T-cell (primary cell): ENCODE measurements at places on chromosomes 12 and 14.

DNA sequence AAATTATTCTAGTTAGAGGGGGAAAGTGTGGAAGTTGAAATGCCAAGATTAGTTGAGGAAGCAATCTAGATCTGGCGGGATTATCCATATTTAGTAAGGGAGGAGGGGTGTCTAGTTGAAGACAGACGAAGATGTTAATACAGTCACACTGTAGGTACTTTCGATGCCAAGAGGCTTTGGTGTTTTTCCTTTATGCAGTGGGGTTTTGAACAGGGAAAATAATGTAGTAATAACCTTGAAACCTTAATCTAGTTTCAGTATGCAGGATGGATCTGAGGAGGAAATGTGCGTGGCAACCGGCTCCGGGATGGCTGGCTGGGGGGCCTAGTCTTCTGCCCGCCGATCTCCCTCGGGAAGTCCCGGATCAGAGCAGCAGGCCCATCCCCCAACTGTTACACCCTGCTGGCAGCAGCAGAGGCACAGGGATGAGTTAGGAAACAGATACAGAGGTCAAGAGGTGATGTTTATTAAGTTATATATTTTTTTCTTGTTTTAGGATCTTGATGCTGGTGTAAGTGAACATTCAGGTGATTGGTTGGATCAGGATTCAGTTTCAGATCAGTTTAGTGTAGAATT is 27.4 kb downstream of the MDM2 start:
- no peak for DNase-seq

DNA sequence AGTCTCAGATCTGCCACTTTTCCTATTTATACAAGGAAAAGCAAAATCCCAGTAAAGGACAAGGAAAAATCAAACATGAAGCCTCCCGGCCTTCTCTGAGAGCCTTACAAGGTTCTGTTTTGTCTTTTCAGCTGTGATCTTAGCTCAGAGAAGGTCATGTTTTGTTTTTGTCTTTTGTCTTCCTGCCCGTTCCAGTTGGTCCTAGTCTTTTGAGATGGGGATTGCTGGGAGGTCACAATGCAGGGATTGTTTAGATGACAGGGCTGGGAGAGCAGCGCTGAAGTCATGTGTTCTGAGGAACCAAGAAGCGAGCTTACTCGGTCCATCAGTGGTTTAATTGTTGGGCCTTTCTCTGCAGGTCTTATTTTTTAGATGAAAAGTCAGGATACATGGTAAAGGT is 6.0 kb downstream of the PLEKHH1 start:
- DNase-seq: no peak

- no peak for DNase-seq
Observed at GRCh38 chr12:94338006-94338794, 121.5 kb downstream of the CEP83 start.

DNA sequence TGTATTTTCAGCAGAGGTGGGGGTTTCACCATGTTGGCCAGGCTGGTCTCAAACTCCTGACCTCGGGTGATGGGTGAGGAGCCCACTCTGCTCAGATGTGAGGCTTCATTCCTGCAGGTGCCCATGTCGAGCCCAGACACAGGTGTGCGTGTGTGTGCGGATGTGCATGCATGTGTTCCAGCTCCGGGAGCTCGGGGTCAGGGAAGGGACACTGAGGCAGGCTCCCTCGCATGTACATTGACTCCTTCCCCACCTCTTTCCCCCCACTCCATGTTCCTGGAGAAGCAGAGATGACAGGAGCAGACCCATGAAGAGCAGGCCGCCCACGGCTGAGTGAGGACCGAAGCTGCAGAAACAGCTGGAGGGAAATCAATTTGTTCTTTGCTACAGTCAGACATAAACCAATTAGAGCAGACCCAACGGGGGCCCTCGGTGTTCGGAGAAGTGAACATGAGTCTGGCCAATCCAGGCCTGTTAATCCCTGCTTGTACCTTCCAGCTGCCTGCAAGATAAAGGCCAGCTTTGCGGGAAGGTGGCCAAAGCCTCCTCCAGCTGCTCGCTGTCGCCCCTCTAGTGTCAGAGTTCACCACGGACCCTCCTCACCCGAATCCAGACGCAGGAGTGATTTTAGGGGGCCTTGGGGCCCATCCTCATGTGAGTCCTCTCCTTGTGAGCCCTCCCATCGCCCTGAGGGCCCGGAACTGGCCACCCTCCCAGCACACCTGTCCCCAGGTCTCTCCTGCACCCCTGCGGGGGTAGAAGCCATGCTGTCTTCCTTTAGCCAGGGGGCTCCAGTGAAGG is 321.0 kb upstream of the RTL1 start:
- no peak for DNase-seq

DNA sequence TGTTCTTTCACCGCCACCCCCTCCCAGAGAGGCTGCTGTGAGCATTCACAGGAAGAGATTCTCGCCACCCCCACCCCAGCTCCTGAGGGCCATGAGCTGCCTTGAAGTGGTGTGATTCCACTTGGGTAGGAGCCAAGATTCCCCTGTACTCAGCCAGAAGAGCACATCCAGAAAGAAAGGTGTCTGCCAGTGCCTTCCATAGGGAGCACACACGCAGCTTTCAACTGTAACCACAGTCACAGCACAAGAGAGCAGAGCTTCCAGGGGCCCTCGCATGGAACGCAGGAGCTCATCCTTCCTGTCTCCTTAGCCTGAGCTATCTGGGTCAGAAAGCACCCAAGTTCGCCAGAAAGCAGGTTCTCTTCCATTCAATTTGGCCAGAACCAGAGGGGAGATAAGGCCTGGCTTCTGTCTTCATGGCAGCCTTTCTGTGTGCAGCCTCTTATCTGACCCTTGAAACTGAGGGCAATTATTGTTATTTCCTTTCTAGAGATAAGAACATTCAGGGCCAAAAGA is 66.6 kb upstream of the SCN8A start:
- no peak for DNase-seq

DNA sequence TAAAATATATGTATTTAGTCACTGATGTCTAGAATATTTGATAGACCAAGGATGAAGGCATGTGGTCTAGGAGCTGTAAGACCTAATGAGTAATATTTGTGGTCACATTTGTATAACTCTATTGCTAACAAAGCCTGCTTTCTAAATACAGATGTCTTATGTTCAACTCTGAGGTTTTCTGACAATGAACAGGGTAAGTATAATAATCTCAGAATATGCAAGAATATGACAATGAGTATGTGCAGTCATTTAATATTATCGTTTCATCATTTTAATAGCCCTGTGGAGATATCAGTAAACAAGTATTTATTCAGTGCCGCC is 389.6 kb downstream of the LRIG3 start:
- no peak for DNase-seq

DNA sequence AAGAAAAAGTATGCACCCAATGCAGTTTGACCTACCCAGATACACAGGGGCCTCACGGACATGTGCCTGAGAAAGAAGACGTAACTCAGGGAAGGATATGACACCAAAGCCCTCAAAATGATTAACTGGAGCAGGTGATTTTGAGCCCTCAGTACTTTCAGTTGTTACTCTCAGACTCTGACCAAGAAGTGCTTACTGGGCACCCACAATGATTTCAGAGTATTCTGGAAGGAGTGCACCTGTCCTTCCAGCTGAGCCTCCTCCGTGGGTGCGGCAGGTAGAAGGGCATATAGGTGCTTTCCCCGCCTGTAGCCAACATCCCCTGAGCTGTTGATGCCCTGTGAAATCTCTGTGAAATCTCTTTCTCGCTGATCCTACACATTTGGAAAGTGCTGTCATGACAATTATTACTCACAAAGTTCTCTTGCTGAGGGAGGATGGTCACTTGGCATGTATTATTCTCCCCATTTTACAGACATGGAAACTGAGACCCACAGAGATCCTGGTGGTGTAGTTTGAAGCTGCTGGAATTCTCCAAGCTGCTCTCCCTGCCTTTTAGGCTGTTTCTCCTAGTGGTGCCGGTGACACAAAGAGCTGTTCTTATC is 154.3 kb upstream of the CCND2 start:
- peak; percentile 14 for DNase-seq

- no peak for DNase-seq
Observed at GRCh38 chr12:107435520-107435919, 250.1 kb upstream of the PWP1 start.

DNA sequence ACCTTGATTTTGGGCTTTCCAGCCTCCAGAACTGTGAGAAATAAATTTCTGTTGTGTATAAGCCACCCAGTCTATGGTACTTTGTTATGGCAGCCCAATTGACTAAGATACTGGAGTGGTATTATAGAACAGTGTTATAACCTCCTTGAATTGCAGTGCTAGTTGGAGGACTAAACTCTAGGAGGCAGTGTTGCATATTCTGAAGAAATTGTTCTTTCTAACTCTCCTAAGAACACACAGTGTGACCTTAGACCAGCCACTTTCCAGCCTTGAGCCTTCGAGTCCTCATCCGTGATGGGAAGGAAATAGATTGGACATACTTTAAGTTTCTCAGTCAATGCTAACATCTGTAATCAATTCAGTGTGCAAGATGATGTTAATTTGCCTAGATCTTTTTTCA is 22.4 kb upstream of the LRRC10 start:
- no peak for DNase-seq

- no peak for DNase-seq
Observed at GRCh38 chr14:89757313-89757939, 197.1 kb downstream of the EFCAB11 start.

GRCh38 chr12:127539226-127539858 is 727.6 kb upstream of the TMEM132C start:
- no peak for DNase-seq

GRCh38 chr12:110658242-110658641 is 30.7 kb downstream of the HVCN1 start:
- DNase-seq: no peak
